ENCODE measurements at places on chromosomes 4 and X.

DNA sequence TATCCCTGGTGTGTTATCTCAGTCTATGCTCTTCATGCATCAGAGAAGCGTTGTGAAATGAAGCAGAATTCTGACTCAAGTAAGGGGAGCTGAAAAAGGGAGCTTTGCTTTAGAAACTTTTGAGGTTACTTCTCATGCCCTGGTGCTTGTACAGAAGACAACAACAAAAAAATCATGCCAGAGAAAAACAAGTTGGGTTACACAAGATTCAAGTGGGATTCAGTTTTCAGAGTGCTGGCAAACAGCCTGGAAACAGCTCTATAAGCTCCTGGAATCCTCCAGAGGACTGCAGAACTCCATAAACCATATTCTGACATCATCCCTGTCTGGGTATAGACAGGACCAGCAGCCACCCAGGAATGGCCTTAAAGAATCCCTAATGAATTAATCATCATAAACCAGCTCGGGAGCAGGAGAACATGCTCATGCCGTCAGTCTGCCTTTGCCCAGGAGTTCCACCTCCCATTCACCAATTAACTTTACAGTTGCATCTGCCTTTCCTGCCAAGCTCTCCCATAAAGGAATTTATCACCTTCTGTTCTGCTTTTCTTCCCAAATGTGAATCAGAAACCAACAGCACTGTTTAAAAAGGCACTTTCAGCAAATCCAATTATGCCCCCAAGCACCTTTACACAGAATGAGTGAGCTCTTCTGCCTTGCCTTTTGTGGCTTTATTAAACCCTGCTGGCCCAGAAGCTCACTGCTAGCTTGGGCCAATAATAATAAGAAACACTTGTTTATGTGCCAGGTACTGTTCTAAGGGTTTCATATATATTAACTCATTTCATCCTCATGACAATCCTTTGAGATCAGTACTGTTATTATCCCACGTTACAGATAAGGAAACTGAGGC, 54.5 kb upstream of the FBXW7 start:
- DNase-seq = no peak
- H3K36me3 ChIP-seq = no peaks in the 10 kb centered on the region
- H3K27me3 ChIP-seq = peaks cover 17% of the 10 kb centered on the region

DNA sequence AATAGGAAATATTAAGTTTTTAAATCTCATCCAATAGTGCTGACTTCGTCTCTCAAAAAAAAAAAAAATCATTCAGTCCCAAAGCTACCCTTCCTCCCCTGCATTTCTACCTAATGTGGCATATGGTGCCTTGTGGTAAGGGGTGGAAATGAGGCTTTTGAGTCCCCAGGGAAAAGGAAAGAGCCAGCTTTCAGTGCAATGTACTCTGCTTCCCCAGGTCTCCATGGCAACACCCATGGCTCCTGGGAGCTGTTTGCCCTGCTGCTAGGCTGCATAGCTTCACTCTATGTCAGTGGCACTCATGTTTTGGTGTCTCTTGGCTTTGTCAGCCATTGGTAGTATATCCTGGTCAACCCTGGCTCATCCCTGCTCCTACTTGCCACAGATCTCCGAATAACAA, 175.9 kb downstream of the SLC39A8 start:
- H3K4me1 ChIP-seq = no peaks in the 10 kb centered on the region
- no peak for DNase-seq
- H3K36me3 ChIP-seq = no peaks in the 10 kb centered on the region
- no peaks in the 10 kb centered on the region for H3K27me3 ChIP-seq

DNA sequence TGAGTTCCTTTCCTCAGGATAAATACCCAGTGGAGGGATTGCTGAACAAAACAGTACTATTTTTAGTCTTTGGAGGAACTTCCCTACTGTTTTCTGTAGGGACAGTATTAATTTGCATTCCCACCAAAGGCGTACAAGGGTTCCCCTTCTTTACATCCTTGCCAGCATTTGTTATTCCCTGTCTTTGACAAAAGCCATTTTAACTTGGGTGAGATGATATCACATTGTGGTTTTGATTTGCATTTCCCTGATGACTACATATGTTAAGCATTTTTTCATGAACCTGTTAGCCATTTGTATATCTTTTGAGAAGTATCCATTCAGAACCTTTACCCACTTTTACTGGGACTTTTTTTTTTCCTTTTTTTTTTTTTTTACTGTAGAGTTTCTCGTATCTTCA, 126.2 kb upstream of the ANXA10 start:
- no peak overlapping the region for H3K4me3 ChIP-seq
- H3K36me3 ChIP-seq = no peaks in the 10 kb centered on the region
- H3K4me1 ChIP-seq = no peaks in the 10 kb centered on the region
- peaks cover 3% of the 10 kb centered on the region for H3K27me3 ChIP-seq
- no peak overlapping the region for H3K27ac ChIP-seq

GRCh38 chr4:83013902-83014301, 3.3 kb upstream of the LIN54 start:
- peak overlapping the region; percentile 85 for H3K4me3 ChIP-seq
- peaks cover 32% of the 10 kb centered on the region for H3K4me1 ChIP-seq
- H3K36me3 ChIP-seq = no peaks in the 10 kb centered on the region
- DNase-seq = no peak
- H3K27ac ChIP-seq = peak overlapping the region; percentile 23

- H3K27ac ChIP-seq = no peak overlapping the region
- no peak overlapping the region for H3K4me3 ChIP-seq
- H3K27me3 ChIP-seq = no peaks in the 10 kb centered on the region
- H3K36me3 ChIP-seq = no peaks in the 10 kb centered on the region
Observed at GRCh38 chr4:115325836-115326235, 212.4 kb upstream of the NDST4 start.

DNA sequence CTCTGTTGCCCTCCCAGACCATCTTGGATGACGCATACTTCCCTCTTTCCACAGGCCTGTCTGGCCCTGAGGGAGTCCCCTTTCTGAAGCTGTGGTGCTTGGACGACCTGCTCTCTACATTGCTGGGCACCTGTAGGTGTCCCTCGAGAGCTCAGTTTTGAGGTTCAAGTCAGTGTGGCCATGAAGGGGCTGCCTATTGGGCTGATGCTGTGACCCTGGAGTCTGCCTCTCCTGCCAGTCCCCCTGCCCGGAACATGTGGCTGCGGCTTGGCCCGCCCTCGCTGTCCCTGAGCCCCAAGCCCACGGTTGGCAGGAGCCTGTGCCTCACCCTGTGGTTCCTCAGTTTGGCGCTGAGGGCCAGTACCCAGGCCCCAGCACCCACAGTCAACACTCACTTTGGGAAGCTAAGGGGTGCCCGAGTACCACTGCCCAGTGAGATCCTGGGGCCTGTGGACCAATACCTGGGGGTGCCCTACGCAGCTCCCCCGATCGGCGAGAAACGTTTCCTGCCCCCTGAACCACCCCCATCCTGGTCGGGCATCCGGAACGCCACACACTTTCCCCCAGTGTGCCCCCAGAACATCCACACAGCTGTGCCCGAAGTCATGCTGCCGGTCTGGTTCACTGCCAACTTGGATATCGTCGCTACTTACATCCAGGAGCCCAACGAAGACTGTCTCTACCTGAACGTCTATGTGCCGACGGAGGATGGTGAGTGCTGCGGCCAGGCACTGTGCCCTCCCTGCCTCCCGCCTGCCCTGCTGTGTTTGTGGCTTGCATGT, 3.0 kb downstream of the NLGN3 start:
- H3K27ac ChIP-seq = no peak overlapping the region
- no peak for DNase-seq
- no peak overlapping the region for H3K4me3 ChIP-seq
- peaks cover 9% of the 10 kb centered on the region for H3K4me1 ChIP-seq
